Effector CD8-positive, alpha-beta T cell (primary cell): ENCODE measurements at places on chromosomes 16 and 17.
A peak's percentile ranks its signal among the peaks of the same experiment; 100 is the strongest.

DNA sequence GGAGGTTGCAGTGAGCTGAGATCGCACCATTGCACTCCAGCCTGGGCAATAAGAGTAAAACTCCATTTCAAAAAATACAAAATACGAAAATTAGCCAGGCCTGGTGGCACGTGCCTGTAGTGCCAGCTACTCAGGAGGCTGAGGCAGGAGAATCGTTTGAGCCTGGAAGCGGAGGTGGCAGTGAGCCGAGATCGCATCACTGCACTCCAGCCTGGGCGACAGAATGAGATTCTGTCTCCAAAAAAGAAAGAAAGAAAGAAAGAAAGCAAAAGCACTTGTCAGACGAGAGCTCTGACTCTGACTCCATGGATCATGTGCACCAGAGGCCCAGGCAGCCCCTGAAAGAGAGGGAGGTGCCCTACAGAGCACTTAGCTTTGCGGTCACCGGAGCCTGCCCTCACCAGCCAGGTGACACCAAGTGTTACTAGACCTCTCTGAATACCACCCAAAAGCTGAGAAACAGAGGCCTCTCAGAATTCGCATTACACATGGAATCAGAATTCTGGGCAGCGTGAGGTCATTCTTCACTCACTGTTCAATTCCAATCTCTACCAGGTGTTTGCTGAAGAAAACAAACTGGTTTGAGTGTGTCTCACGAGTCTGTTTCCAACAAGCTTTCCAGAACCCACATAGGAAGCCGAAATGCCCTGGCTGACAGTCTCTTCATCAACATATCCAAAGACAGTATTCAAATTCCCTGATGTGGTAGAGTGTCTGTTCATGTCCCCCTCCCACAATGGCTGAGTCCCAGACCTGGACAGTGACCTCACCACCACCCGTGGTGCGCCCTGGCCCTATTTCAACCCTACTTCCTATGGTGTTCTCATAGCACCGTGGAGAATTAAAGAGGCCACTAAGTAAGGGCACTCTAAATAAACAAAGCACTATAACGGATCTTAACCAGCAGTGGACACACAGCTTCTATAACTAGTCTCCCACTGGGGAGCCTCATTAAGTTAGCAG, 1.5 kb downstream of the FLCN start:
- no peak for DNase-seq

DNA sequence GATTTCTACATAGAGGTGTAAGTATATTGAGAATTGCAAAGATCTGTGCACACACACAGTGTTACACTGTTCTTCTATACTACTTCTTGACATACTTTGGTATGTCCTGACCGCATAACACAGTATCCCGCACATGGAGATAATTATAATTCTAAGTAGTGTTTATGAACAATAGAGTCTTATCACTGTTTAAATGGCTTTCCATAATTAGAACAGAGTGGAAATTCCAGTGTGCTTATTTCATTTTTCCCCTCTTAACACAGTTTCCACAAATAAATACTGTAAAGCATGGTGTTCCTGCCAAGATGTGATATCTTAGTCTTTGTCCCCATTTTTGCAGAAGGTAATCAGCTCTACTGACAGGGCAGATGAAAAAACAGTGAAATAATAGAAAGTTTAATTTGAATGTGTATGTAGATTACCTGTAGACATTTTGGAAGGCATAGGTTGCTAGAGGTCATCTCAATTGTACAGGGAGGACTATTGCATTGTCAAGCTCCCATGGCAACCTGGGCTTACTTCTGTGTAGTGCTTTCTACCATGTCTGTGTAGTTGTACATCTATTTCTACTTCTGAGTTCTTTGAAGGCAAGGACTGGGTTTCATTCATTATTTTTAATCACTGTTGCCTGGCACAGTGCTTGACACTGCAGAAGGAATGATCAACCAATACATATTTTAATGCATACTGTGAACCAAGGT, 10.1 kb upstream of the KRT28 start:
- DNase-seq = no peak

- DNase-seq = no peak
Observed at GRCh38 chr16:52785653-52786052, 238.7 kb upstream of the TOX3 start.

DNA sequence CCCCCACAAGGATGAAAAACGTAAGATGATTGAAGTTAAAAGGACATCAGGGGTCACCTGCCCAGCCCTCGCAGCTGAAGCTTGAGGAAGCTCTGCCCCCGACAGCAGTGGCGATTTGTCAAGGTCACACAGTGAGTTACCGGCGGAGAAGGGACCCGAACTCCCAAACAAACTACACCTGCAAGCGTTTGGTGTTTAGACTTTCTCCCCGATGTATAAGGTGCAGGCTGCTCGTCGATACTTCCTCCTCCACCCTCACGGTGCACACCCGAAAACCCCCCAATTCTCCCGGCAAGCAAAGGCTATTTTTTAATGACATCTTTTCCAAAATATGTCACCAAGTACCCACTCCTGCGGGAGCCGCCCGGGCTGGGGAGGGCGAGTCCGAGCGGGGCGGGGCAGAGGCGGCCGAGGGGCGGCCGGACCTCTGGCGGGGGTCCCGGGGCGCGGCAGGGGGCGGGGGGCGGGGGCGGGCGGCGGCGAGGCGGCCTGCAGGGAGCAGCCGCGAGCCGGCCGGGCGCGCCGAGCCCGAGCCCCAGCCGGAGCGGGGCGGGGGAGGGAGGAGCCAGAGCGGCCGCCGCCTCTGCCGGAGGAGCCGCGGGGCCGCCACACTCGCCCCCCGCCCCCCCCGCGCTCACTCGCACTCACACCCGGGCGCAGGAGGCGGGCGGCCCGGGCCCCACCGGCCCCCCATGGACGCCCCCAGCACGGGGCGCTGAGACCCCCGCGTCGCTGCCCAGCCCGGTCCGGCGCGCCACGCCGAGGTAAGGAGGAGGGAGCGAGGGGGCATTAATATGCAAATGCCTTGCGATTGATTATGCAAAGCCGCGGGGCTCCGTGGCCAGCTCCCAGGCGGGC, at the start of gene THRA:
Gene THRA, plus strand, starts transcription at position 637 of the 858 bp plus-strand sequence. CDS start 11,524 bp downstream, outside the sequence.
- peak; percentile 51 for DNase-seq

DNA sequence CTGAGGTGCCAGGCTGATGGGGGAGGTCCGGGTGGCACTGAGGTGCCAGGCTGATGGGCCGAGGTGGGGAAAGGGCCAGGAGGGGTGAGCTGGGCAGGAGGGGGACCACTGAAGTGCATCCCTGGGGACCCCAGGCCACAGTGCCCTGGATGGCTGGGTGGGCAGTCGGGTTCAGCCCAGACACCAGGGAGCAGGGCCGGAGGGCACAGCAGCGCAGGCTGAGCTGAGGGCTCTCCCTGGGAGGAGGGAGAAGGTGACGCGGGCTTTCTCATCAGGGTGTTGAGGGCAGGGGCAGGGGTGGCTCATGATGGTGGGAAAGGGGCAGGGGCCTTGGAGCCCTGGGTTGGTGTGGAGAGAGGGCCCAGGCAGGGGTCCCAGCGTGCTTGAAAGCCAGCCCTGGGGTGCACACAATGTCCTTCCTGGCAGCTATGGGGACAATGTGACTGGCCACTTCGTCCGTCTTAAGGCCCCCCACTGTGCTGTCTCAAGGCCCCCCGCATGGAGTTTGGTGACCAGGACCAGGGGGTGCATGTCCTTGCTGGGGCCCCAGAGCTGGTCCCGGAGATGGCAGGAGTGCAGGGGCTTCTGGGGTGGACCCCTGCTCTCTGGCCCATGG, 16.0 kb downstream of the CD7 start:
- no peak for DNase-seq

- DNase-seq = no peak
Observed at GRCh38 chr16:85258629-85259028, 146.4 kb upstream of the CIBAR2 start.

DNA sequence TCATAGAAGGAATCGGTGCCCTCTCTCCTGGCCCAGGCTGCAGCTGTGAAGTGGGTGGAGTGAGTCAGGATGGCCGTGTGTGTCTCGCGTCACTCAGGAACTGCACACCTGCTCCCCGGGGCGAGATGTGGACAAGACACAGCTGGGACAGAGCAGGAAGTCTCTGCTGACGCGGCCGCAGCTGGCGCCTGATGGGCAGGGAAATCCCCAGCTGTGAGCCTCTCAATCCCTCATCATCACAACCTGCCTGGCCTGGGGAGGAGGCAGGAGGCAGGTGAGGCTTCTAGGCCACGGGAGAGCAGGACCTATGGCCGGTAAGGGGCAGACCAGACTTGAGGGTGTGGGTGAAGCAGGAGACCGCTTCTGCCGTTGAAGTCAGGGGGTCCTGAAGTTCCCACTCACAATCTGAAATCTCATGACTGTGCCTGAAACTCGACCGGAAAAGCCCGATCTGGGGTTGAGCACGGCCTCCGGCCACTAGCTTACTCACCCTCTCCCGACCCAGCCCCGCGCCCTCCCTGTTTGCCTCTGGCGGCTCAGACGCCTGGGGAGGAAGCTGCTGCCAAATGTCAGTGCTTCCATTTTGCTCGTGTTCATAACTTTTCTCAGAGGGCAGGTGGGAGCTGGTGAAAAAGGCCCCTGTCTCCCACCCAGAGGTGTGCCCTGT, 1.1 kb upstream of the TRPV3 start:
- DNase-seq = no peak

- DNase-seq = no peak
Observed at GRCh38 chr17:70863436-70864248, 694.3 kb downstream of the KCNJ2 start.

GRCh38 chr16:11526655-11527350, 59.9 kb downstream of the LITAF start:
- DNase-seq = no peak

DNA sequence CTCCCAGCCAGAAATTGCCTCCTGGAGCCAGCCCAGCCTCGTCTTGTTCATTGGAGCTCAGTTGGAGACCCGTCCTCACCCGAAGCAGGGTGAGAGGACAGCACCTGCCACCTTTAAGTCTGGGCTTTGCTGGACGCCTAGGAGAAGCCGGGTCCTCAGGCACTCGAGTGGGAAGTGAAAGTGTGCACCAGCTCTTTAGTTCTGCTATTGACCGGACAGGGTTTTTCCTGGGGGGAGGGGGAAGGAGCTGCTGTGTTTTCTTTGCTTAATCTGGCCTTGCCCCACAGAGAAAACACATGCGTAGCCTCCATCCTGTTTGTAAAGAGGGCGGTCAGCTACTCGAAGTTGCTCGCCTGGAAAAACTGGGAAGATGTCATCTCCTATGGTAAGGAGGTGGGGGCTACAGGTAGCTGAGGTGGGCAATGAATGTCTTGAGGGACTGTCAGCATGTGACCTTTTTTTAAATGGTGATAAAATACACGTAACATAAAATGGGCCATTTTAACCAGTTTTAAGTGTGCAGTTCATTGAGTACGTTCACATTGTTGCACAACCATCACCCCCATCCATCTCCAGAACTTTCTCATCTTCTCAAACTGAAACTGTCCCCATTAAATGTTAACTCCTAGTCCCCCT, 34.4 kb downstream of the CMIP start:
- no peak for DNase-seq

- DNase-seq = no peak
Observed at GRCh38 chr17:39208136-39208535, 8.1 kb downstream of the RPL19 start.

DNA sequence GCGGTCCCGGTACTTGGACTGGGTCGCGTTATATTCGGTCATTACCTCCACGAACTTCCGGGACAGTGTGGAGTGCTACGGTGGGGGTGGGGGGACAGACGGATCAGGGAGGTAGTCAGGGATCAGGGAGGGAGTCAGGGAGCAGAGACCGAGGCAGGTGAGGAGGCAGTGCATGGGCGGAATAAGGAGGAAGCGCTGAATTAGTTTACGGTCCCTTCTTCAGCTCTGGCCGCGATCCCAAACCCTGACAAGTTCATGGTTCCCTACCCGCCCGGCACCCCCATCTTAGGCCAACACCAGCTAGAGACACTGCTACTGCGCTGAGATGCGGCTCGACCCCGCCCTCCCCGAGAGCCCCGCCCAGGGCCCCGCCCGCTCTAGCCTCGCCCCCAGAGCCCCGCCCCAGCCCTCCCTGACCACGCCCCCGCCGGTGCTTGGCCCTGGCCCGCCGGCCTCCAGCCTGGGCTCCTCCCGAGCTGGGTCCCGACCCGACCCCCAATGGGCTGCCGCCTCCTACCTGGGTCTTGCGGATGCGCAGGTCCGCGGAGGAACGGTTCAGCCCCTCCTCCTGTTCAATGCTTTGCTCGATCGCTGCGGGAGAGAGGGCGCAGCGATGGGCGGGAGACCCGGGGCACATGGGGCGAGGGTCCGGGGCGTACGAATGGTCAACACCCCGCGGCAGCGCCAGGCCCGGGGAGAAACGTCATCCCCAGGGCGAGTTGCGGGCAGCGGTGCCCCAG, 12.1 kb downstream of the HSD3B7 start:
- DNase-seq = peak; percentile 81

DNA sequence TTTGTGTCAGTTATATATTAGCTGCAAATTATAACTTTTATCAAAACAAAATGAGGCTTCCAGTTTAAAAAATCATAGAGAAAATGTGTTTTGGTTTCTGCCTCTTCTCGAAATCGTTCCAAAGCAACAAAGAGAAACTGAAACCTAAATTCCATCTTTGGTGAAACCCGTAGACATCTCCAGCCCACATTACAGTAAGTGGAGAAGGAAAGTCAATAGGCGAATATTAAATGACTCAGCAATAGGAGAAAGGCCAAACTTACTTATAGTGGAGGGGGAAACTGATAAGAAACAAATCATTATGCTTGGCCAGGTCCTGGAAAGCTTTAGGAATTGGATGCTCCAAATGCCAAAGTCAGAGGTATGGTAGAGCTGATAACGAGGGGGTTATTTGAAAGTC, 103.0 kb upstream of the SHISA6 start:
- no peak for DNase-seq

DNA sequence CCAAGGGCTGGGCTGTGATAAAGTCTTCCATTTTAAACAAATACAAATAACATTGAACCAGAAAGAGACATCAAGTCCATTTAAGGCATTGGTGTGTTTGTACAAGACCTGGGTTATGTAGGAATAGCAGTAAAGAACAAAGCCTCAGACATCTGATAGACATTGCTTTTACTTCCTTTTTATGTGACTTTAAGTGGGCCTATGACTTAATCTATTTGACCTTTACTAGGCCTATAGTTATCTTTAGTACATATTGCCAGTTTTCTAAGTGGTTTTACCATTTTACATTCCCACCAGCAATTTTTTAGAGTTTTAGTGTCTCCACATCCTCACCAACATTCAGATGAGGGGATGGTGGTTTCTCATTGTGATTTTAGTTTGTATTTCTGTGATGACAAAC, 298.8 kb downstream of the ZFHX3 start:
- no peak for DNase-seq

DNA sequence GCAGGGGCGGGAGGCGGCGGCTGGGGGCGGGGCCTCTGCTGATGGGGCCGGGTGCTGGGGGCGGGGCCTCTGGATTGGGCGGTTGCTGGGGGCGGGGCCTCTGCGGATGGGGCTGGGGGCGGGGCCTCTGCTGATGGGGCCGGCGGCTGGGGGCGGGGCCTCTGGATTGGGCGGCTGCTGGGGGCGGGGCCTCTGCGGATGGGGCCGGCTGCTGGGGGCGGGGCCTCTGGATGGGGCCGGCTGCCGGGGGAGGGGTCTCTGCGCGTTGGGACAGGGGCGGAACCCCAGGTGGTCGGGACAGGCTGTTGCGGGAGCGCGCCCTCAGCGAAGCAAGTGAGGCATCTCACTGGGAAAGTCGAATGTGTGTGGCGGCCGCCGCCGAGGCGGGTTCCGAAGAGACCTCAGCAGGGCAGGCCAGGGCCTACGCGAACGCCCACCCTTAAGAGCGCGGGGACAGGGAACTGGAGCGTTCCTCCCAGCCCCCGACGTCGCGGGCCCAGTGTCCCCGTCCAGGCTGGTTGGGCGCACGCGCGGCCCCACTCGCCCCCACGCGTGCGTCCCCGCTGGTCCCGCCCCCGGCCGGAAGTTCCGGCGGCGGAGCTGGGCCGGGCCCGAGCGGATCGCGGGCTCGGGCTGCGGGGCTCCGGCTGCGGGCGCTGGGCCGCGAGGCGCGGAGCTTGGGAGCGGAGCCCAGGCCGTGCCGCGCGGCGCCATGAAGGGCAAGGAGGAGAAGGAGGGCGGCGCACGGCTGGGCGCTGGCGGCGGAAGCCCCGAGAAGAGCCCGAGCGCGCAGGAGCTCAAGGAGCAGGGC, at the start of gene STUB1:
Gene STUB1, plus strand, starts transcription at position 597 of the 811 bp plus-strand sequence. Its CDS starts 116 bp downstream, at position 713.
- DNase-seq = peak; percentile 91
